ENCODE measurements at places on chromosomes 6 and 20. TPM values are rescaled to one million over a fixed set of nuclear protein-coding genes. Genes with fewer than 3 reads are reported as not detected.

ARID1B gene
- total RNA-seq = 19.3 TPM

TOX2 gene
- 0.97 TPM for total RNA-seq

DNA sequence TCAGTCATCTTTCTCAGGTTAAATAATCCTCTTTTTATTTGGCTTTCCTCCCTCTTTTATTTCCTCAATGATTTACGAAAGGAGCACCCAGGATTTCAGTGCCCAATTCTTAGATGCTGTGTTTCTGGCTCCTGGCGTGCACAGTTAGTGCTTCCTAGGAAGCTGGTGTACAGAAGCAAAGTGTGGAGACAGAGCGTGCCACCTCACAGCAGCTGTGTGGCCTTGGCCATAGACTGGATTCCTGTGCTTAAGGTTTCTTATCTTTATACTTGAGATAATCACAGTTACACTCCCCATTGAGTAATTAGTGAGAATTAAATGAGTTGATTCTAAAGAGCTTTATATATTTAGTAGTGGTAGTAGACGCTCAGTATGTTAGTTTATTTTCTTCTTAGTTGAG is 39.7 kb upstream of the GJA1 start:
- H3K36me3 ChIP-seq = no peaks in the 10 kb centered on the region
- H3K27me3 ChIP-seq = no peaks in the 10 kb centered on the region
- no peaks in the 10 kb centered on the region for H3K4me1 ChIP-seq

DNA sequence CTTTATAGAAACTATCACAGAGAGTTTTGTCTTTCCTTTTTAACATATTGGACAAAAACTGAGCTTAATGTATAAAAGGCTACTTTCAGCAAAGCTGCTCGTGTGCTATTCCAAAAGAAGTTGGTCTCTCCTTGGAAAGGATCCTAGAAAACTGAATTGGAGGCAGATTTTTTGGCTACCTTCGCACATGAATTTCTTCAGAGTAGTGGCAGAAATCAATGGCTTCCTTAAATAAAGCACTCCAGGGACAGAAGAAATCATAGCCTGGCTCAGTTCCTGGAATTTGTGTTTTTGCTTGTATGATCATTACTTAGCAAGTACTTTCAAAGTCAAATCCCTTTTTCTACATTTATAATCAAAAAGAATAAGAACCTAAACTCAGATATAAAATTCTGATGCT is 780.3 kb downstream of the PHF3 start:
- H3K4me1 ChIP-seq = peaks cover 7% of the 10 kb centered on the region
- H3K4me3 ChIP-seq = no peak overlapping the region
- no peaks in the 10 kb centered on the region for H3K36me3 ChIP-seq
- H3K27ac ChIP-seq = no peak overlapping the region
- no peaks in the 10 kb centered on the region for H3K27me3 ChIP-seq

MEI4 gene
- not detected for total RNA-seq

DNA sequence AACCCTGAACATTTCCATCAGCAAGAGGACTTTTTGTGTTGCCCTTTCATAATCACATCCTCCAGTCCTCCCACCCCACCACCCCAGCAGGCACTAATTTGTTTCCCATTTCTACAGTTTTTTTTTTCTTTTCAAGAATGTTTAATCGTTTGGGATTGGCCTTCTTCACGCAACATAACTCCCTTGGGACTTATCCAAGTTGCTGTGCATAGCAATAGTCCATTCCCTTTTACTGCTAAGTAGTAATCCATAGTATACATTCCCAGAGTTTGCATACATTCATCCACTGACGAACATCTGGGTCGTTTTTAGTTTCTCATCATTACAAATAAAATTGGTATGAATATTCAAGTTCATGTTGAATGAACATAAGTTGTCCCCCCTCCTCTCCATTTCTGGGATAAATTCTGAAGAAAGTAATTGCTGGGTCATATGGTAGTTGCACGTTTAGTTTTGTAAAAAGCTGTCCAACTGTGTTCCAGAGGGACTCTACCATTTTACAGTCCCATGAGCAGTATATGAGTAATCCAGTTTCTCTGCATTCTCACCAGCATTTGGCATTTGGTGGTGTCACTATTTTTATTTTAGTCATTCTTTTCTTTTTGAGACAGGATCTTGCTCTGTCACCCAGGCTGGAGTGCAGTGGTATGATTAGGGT is 90.8 kb downstream of the DOK5 start:
- H3K4me1 ChIP-seq = peaks cover 9% of the 10 kb centered on the region
- H3K27me3 ChIP-seq = no peaks in the 10 kb centered on the region
- H3K4me3 ChIP-seq = no peak overlapping the region
- no peaks in the 10 kb centered on the region for H3K36me3 ChIP-seq
- peak; percentile 50 for DNase-seq

SAYSD1 gene
- 20.2 TPM for total RNA-seq

- H3K36me3 ChIP-seq = no peaks in the 10 kb centered on the region
- H3K27ac ChIP-seq = no peak overlapping the region
- no peaks in the 10 kb centered on the region for H3K4me1 ChIP-seq
- peaks cover 10% of the 10 kb centered on the region for H3K27me3 ChIP-seq
These were observed 35.2 kb upstream of the YWHAB start for GRCh38 chr20:44850272-44850671.

NEURL2 gene
- 8.3 TPM for total RNA-seq

GRCh38 chr6:33857932-33858475 is 54.2 kb upstream of the MLN start:
- H3K27me3 ChIP-seq = no peaks in the 10 kb centered on the region
- no peaks in the 10 kb centered on the region for H3K4me1 ChIP-seq
- peak; percentile 11 for DNase-seq
- no peak overlapping the region for H3K27ac ChIP-seq

- no peak for DNase-seq
- no peak overlapping the region for H3K4me3 ChIP-seq
- no peak overlapping the region for H3K27ac ChIP-seq
- peaks cover 10% of the 10 kb centered on the region for H3K4me1 ChIP-seq
These were observed 37.3 kb downstream of the SH3BGRL2 start for GRCh38 chr6:79668381-79668780.
